ENCODE measurements at places on chromosomes 7 and 10. TPM values are rescaled to one million over a fixed set of nuclear protein-coding genes. Genes with fewer than 3 reads are reported as not detected.

PRKG1 gene
- total RNA-seq = 15.6 TPM

ACSM6 gene
- 0.14 TPM for total RNA-seq

NUDT13 gene
- 2.0 TPM for total RNA-seq

SLC18A3 gene
- total RNA-seq = 0.09 TPM

TMEM176A gene
- 0.74 TPM for total RNA-seq

RSBN1L gene
- 16.8 TPM for total RNA-seq

NME8 gene
- total RNA-seq = 1.5 TPM

MSMB gene
- total RNA-seq = not detected

- H3K4me3 ChIP-seq = peak overlapping the region; percentile 86
- H3K27ac ChIP-seq = peak overlapping the region; percentile 98
- no peaks in the 10 kb centered on the region for H3K36me3 ChIP-seq
- peaks cover 6% of the 10 kb centered on the region for H3K27me3 ChIP-seq
Measured at GRCh38 chr7:140230861-140231770, 54.3 kb upstream of the KDM7A start.

DNA sequence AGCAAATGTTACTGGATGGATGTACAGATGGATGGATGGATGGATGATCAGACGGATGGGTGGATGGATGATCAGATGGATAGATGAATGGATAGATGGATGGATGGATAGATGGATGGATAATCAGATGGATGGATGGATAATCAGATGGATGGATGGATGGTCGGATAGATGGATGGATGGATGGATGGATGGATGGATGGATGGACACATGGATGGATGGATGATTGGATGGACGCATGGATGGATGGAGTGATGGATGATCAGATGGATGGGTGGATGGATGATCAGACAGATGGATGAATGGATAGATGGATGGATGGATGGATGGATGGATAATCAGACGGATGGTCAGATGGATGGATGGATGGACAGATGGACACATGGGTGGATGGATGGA, 90.3 kb upstream of the TCF7L2 start:
- H3K27ac ChIP-seq = no peak overlapping the region
- peaks cover 14% of the 10 kb centered on the region for H3K36me3 ChIP-seq
- DNase-seq = no peak
- H3K4me3 ChIP-seq = no peak overlapping the region

DNA sequence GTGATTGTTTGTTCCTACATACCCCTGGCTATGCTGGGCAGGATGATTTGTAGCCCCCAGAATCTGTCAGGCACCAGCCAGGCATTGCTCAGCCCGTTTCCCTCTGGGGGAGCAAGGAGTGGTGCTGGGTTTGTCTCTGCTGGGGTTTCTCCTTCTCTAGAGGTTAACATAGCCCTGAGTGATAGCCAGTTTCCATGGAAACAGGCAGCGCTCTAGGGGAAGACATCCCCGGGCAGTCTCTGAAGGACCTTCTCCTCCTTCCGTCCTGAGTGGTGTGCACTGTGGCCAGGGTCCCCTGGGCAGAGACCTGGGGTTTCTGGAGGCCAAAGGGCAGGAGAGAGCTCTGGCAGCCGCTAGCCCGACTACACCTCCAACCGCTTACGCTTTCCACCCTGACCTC, 50.6 kb upstream of the LRRC4 start:
- no peak overlapping the region for H3K27ac ChIP-seq
- H3K36me3 ChIP-seq = peaks cover 15% of the 10 kb centered on the region
- no peak overlapping the region for H3K4me3 ChIP-seq
- no peaks in the 10 kb centered on the region for H3K27me3 ChIP-seq
- DNase-seq = no peak
- H3K4me1 ChIP-seq = no peaks in the 10 kb centered on the region

- no peaks in the 10 kb centered on the region for H3K36me3 ChIP-seq
- H3K4me3 ChIP-seq = no peak overlapping the region
- H3K27ac ChIP-seq = no peak overlapping the region
- peaks cover 60% of the 10 kb centered on the region for H3K4me1 ChIP-seq
- no peaks in the 10 kb centered on the region for H3K27me3 ChIP-seq
- no peak for DNase-seq
Measured at GRCh38 chr7:84105586-84105985, 89.0 kb downstream of the SEMA3A start.

DNA sequence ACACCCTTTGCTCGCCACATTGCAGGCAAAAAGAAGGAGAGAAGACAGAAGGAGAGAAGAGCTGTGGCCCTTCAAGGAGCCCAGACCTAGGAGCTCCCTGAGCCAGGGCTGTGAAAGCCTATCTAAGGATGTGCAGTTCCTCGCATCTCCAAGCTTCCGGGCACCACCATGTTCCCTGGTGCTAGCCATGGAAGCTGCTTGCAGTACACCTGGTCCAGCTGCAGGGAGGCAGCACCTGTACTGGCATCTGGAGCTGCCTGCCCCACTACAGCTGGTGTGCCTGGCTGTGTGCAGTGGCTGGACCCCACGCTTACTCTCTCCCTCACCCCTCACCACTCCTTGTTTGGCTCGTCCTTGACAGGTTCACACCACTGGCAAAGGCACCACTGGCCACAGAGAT, 1111.8 kb upstream of the POT1 start:
- peaks cover 40% of the 10 kb centered on the region for H3K36me3 ChIP-seq
- no peak for DNase-seq
- peaks cover 38% of the 10 kb centered on the region for H3K4me1 ChIP-seq
- H3K27me3 ChIP-seq = no peaks in the 10 kb centered on the region
- H3K4me3 ChIP-seq = no peak overlapping the region

DNA sequence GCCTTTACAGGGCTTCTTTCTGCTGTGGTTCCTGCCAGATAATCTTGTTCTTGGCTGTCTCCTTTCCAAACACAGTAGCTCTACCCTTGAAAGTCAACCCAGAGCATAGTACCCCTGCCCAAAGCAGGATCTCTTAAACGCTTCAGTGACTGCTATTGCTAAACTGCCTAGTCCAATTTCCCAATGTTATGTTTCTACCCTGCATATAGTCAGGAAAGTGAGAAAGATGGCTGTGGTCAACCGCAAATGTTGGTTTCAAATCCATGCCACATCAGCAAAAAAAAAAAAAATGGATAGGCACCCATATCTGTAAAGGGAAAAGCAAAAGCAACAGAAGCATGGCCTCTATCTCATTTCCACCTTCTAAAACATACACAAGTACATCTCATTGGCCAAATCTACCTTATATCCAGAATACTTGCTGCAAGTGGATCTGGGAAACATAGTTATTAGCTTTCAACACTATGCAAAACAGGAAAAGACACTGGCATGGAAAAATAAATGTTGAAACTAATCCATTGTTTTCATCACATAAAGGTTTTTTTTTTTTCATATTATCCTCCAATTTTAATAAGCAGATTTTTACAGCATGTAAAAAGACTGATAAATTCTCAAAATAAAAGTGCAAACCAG, 59.8 kb downstream of the DNAJC1 start:
- no peaks in the 10 kb centered on the region for H3K36me3 ChIP-seq
- H3K4me1 ChIP-seq = peaks cover 6% of the 10 kb centered on the region
- no peak overlapping the region for H3K27ac ChIP-seq
- no peak overlapping the region for H3K4me3 ChIP-seq

- H3K4me1 ChIP-seq = peaks cover 7% of the 10 kb centered on the region
- no peak overlapping the region for H3K4me3 ChIP-seq
- no peaks in the 10 kb centered on the region for H3K27me3 ChIP-seq
- no peaks in the 10 kb centered on the region for H3K36me3 ChIP-seq
- no peak for DNase-seq
Measured at GRCh38 chr10:98303569-98303968, 35.6 kb upstream of the LOXL4 start.

DNA sequence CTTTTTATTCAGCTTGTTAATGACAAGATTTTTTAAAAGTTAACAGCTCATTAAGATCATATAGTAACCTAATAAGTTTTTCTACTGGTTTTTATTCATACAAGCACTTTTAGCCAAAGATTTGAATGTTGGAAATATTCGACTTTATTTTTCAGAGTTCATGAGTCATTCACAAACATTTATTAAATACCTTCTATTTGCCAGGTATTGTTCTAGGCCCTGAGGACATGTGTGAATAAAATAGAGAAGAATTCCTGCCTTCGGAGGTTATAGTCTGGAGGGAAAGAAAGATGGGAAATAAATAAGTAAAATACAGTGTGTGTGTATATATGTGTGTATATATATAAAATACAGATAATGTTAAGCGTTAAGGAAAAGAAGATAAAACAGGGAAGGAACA, 31.5 kb downstream of the BTAF1 start:
- no peaks in the 10 kb centered on the region for H3K27me3 ChIP-seq
- H3K36me3 ChIP-seq = peaks cover 63% of the 10 kb centered on the region
- no peak for DNase-seq
- no peak overlapping the region for H3K4me3 ChIP-seq
- no peak overlapping the region for H3K27ac ChIP-seq

DNA sequence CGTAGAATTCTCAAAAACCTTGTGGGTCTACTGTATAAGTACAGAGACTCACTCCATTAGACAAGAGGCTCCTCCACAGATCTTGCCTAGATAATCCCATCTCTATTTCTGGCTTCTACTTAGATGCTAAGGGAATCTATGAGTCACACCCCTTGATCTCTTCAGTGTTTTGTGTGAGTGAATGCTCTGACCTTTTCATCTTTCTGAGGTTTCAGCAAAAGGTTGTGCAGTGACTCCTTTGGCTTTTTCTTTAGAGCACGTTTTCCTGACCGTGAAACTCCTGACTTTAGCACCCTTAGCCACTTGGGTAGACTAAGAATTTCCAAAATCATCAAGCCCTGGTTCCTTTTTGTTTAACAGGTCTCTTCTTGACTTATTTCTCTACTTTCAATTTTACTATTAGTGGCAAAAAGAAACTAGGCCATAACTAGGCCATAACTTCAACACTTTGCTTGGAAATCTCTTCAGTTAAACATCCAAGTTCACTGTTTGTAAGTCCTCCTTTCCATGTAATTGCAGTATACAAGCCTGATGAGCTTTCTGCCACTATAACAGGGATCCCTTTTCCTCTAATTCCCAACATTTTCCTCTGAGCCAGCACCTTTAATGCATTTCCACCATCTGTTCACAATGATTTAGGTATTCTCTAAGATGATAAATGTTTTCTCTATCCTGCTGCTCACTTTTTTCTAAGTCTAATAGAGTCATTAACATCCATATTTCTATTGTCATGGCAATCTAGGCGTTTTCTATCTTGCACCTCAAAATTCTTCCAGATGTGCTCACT, 19.4 kb downstream of the COPG2 start:
- H3K27me3 ChIP-seq = no peaks in the 10 kb centered on the region
- no peak overlapping the region for H3K4me3 ChIP-seq

- H3K4me1 ChIP-seq = peaks cover 7% of the 10 kb centered on the region
- no peak overlapping the region for H3K27ac ChIP-seq
- no peaks in the 10 kb centered on the region for H3K27me3 ChIP-seq
Measured at GRCh38 chr10:81439445-81439844, 435.5 kb upstream of the NRG3 start.

DNA sequence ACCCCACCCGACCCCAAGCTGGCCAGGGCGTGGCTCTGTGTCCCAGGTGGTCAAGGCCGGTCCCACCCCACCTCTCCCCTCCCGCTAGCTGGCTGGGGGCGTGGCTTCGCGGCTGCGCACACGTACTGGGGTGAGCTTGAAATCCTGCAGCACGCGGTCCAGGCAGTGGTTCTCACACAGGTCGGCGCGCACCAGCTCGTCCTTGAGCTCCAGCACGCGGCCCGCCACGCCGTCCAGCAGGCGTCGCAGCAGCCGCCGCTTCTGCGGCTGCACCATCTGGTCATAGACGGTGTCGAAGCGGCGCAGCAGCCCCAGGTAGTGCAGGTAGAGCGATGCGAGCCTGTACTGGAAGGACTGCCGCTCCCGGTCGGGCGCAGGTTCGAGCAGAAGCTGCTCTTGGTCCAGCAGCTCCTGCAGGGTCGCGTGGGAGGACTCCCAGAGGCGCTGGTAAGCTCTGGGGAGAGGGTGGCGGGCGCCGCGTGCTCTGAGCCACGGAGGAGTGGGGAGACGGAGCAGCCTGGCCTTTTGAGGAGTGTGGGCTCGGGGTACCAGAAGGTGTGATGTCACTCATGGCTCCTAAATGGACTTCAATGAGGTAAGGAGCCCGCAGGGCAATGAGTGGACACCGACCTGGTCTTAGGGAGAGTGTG, 5.8 kb downstream of the H2BK1 start:
- no peak for DNase-seq
- no peak overlapping the region for H3K27ac ChIP-seq
- peaks cover 7% of the 10 kb centered on the region for H3K27me3 ChIP-seq
- peaks cover 1% of the 10 kb centered on the region for H3K4me1 ChIP-seq
